ENCODE measurements at places on chromosomes 1 and 21.

DNA sequence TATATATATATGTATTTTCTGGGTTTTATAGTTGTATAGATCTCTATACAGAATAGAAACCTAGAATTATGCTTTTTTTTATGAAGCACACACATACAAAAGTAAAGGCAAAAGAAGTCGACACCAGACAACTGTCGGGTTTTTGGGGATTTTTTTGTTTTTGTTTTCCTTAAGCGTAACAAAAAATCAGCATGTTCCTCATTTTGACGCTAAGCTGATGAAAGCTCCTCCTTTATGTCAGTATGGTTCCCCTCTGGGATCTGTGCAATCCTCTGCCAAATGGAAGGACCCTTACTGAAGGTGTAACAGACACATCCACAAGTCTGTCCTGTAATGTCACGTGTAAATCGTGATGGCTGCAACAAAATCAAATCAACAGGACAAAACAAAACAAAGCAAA lies 226.2 kb downstream of the RHOU start:
- no peak for DNase-seq

GRCh38 chr1:67171978-67172377 lies 5.7 kb downstream of the IL23R start:
- DNase-seq, result no peak

GRCh38 chr21:32406405-32406804 lies 6.1 kb upstream of the EVA1C start:
- no peak for DNase-seq

GRCh38 chr21:36425286-36425685 lies 40.1 kb downstream of the CHAF1B start:
- DNase-seq, result no peak

DNA sequence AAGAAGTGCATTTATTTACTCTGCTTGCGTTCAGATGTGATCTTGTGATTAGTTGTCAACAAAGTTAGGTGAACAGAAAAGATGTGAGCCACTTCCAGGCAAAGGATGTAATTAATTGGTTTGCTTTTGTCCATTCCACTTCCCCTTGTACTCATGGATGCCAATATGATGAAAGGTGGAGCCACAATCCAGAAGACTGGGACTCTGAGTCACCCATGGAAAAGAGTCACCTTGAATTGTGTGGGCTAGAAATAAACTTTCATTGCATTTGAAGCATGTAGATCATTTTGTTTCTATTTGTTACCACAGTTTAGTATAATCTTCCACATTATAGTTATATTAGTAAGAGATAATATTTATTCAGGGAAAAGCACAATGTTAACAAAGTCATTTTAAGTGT lies 684.2 kb downstream of the LTN1 start:
- no peak for DNase-seq

- DNase-seq, result no peak
Observed at GRCh38 chr1:214467078-214467585, 84.3 kb downstream of the PTPN14 start.

DNA sequence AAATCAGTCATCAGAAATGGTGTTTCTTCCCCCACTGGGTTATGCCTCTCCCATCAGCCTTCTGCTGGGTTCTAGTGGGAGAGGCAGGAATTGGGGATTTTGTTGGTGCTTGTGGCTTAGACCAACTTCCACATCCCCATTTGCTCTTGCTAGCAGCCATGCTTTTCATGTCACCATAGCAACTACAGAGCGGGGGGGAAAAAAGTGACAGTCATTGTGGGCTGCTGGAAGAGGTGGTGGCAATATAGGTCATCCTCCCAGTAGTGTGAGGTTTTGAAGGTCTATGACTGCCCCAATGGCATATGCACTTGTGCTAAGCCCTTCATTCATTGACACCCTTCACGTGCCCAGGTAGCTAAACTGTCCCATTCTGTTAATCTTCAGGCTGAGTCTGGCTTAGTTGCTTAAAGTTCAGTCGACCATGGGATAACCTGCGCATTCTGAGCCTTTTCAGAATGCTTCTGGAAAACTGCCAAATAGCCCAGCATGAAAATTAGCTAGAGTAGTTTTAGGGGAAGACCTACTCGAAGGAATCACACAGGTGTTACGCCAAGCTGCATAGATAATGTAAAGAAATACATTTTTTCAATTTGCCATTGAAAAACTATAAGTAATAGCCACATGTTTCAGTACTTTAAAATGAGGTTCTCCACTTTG lies 53.7 kb upstream of the ZNF326 start:
- no peak for DNase-seq

DNA sequence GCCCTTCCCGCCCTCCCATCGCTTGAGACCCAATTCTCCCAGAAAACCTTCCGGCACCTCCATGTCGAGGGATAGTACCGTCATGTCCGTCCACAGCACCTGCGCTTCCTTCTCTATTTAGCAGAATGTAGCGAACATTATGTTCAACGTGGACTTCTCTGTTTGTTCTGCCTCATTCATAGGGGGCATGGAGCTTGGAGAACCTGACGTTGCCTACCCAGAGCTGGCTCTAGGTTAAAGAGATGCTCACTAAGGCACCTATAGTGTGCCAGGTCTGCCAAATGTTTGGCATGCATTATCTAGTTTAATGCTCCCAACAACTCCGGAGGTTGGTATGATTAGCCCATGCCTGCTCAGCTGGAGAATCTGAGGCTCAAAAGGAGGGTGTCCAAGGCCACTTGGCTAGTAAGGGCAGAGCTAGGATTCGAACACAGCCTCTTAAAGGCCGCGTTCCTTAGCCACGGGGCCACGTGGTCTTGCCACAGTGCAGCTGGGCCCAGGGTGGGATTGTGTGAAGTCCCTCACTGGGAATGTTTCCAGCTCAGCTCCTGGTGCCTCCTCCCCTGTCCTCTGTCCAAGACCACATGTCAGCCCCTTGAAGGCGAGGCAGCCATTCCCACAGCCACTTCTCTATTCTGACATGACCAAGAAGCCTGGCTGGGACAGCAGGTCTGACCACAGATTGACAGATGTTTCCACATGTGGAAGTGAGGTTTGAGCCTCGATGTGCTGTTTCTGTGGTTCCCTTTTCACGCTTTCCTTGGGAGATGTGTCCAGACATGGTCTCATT lies 57.8 kb downstream of the RUNX3 start:
- no peak for DNase-seq

GRCh38 chr1:162712317-162713029 lies 78.0 kb upstream of the HSD17B7 start:
- DNase-seq, result no peak

DNA sequence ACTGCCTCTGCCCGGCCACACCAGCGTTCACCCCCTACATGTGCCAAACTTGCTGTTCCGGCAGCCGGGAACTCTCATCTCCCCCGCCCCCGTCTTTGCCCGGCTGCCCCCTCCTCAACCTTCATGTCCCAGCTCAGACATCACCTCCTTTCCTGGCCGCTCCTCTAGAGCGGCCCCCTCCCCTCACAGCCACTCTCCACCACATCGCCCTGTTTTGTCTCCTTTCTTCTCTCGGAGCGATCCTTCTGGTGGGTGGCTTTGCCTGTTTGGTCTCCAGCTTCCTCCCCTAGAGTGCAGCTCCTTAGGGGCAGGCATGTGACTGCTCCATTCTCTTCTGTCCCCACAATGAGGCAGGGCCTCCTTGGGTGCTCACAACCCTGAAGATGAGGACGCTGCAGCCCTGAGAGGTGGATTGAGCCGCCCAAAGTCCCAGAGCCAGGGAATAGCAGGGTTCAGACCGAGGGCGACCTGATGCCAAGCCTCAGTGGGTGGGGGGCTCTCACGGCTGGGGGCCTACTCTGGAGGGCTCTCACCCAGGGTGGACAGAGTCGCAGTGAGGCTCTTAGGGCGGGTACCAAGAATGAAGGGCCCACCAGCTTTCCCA lies 44.9 kb upstream of the ECE1 start:
- no peak for DNase-seq

DNA sequence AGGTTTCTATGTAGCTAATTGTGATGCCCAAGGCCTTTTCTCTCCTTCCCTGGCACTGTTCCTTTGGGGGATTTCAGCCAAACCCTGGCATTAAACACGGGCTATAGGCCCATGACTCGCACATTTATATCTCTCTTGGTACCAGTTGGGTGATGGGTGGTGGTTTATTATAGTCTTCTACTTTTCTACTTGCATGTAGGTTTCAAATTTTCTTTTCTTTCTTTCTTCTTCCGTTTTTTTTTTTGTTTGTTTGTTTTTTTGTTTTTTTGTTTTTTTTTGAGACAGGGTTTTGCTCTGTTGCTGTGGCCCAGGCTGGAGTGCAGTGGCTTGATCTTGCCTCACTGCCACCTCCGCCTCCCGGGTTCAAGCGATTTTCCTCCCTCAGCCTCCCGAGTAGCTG lies 1.1 kb downstream of the IL10RB start:
- no peak for DNase-seq

DNA sequence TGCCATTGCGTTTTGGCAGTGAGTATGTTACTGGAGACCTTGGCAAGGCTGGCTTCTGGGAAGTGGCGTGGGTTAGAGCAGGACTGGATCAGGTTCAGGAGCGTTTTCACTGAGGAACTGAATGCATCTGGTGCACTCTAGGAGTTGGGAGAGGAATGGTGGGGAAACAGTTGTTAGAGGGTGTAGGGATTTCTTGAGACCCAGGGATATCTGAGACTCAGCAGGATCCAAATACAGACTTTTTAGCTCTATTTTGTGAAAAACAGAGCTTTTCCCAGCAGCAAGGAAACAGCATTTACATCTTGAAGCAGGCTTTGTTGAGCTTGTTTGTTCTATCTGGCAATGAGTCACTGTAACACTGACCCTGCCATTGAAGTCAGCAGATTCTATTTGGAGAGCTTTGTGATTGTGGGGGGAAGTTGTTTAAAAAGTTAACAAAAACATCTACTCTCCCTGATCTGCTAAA lies 56.9 kb upstream of the NRIP1 start:
- DNase-seq, result no peak

- no peak for DNase-seq
Observed at GRCh38 chr1:198903203-198903602, 264.4 kb downstream of the PTPRC start.

DNA sequence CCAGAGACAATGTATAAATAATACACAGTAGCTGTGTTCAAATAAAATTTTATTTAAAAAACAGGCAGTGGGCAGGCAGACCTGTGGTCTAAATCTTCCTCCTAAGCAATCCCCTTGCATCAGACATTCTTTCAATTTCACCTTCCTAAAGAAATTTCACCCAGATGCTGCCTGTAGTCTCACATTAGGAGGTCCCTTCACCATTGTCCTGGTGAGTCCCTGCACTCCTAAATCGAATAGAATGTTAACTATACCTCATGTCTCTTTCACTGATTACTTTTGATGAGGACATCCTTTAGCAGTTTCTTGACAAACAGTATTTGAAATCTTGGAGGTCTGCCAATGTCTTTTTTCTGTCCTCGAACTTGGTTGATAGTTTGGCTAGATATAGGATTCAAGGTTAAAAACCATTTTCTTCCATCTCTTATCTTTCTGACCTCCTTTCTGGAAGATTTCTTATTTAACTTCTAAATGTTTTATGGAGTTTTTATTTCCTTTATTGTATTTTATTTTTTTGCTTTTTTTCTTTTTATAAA lies 77.5 kb downstream of the LPGAT1 start:
- no peak for DNase-seq

- DNase-seq, result no peak
Observed at GRCh38 chr1:201734786-201735185, 94.2 kb upstream of the IPO9 start.

GRCh38 chr1:87642581-87643221 lies 314.0 kb downstream of the LMO4 start:
- DNase-seq, result peak; percentile 88

GRCh38 chr1:160409486-160409885 lies 9.1 kb downstream of the VANGL2 start:
- no peak for DNase-seq

GRCh38 chr1:5297886-5298239 lies 643.5 kb downstream of the AJAP1 start:
- DNase-seq, result no peak

DNA sequence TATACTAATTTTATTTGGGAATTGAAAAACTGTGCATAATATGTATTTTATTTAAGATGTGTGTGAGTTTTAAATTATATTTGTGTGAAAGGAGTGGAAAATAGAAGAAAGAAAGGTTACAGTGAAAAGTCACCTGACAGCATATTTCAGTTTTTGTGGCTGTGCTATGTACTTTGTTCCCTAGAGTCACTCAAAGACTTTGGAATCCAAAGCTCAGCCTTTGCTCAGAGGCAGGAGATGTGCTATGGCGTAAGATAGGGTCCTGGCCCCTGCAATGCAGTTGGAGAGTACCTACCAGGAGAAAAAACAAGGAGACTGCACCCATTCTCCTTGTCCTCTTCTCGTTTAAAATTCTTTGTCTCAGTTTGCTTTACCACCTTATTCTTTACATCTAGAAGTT lies 2.9 kb downstream of the CCDC30 start:
- no peak for DNase-seq

DNA sequence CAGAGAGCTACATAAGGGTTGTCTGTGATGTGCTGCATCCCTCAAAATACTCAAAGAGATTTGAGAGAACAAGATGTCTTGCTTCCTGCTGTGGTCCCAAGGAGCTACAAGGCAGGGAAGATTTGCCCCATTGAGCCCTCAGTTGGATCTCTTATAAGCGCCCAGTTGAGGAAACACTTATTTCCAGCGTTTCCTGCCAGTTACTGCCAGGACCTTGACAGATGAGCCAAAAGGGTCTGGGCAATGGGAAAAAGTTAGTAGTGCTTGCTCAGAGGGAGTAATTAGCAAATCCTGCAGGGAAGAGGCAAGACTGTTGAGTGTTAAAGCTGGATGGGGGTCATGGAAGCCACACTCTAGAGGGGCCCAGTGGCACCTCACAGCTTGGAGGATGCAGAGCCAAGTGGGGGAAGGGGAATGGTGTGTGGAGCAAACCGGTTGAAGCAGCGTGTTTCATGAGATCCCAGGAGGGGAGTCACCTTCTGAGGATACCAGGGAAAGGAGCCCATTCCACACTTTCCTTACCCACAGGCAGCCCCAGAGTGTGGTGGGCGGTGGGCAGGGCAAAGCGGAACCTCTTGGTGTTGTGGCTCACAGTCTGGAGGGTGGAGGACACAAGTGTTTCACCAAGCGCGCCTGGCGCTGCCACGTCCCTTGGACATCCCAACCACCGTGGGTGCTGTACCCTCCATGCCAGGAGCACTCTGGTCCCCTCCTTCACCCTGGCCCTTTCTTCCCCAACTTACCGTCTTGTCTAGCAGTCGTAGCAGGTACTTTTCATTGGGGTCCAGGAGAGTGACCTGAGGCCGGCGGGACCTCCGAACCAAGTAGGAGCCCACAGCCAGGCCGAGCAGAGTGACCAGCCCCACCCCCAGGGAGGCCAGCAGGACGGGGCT lies 805 bp downstream of the CYB5R1 start:
- no peak for DNase-seq

GRCh38 chr1:119001181-119002027 lies 13.3 kb upstream of the TBX15 start:
- DNase-seq, result no peak

DNA sequence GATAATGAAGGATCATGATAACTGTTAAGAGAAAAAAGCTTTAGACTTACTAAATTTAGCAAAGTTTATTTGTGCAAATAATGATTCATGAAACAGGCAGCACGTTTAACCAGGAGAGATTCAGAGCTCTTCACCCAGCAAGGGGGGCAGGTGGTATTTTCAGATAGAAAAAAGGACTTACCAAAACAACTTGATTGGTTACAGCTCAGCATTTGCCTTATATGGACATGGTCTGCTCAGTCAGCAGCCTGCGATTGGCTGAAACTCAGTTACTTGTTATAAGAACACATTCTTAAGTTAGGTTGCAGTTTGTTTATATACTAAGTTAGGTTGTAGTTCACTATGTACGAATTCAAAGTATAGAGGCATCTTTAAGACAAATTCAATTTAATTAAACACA lies 165.6 kb downstream of the DUSP10 start:
- peak; percentile 22 for DNase-seq

Measured in NCI-H1436 treated with DMSO at 0.1 percent for 48 hours (cell line).